ENCODE measurements at places on chromosomes 7 and 10. TPM values are rescaled to one million over a fixed set of nuclear protein-coding genes. Genes with fewer than 3 reads are reported as not detected.

Gene FANK1
- total RNA-seq, result 0.67 TPM

Gene AKAP9
- 57.1 TPM for total RNA-seq

Gene SPAM1
- total RNA-seq, result not detected

Gene PUS7
- total RNA-seq, result 26.6 TPM

Gene LDB3
- 1.7 TPM for total RNA-seq

Gene PRTFDC1
- under 0.01 TPM for total RNA-seq

Gene HOXA1
- not detected for total RNA-seq

Gene CALML3
- total RNA-seq, result not detected

Gene RAB18
- total RNA-seq, result 29.3 TPM

Gene DNAH11
- not detected for total RNA-seq

Gene RAB19
- total RNA-seq, result not detected

Gene NANOS1
- 0.77 TPM for total RNA-seq

Gene ADARB2
- total RNA-seq, result not detected

Gene NUTM2D
- 2.8 TPM for total RNA-seq

Gene ITIH5
- total RNA-seq, result not detected

Gene NEURL1
- total RNA-seq, result under 0.01 TPM
